ENCODE measurements at places on chromosomes 2 and 18.

GRCh38 chr2:196939371-196939770, 12.9 kb upstream of the PGAP1 start:
- DNase-seq = no peak

GRCh38 chr2:146818122-146818521, 1026.7 kb upstream of the ACVR2A start:
- DNase-seq = no peak

- no peak for DNase-seq
These were observed 601.8 kb downstream of the LRP1B start for GRCh38 chr2:141528990-141529389.

GRCh38 chr2:176525086-176525485, 255.8 kb downstream of the MTX2 start:
- no peak for DNase-seq

GRCh38 chr18:41655074-41655473, 300.0 kb upstream of the PIK3C3 start:
- DNase-seq = no peak

GRCh38 chr2:96945014-96945413, 41.4 kb downstream of the FAM178B start:
- DNase-seq = no peak

DNA sequence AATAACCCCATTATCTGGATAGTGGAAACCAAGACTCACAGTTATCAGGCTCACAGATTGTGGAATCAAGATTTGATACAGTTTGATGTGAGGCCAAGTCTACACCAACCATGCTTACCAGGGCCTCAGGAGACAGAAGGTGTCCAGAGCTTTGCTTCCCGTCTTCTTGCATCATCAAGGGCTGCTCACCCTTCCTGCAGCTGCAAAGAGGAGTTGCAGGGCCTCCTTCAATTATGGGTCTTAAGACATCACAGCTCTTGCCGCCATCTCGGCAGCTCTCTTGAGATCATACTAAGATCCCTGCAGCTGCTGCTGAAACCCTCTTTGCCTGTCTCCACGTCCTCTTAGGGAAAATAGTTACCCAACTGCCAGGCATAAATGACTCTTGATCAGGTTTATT, 176.0 kb downstream of the MGAT5 start:
- DNase-seq = no peak

DNA sequence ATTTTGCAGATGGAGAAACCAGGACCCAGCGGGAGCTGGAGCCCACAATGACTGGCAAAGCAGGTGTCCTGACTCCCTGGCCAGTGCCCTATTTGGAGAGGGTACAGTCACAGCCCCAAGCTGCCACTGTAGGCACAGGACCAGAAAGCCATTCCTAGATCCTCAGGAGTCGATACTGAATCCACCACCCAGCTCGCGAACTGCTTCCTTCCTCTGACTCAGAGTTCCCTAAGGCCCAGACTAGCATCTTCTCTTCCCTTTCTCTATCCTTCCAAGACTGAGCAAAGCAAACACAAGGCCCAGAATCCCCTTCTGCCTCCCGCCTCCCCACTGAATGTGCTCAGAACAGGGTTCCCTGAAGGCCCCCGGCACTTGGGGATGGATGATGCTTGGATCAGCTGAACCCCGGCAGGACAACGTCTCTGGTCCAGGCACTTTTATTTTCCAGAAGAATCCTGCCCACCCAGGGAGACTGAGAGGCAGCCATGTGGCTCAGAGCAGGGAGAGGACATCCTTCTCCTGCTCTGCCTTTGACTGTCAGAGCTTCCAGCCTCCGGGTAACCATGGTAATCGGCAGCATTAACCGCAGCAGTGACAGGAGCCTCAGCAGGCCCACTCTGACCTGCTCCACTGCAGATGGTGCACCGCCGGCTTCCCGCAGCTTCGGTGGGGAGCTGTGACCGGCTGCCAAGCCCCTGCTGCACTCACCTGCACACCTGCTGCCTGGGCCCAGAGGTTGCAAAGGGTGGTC, 34.8 kb upstream of the KLHL29 start:
- no peak for DNase-seq

DNA sequence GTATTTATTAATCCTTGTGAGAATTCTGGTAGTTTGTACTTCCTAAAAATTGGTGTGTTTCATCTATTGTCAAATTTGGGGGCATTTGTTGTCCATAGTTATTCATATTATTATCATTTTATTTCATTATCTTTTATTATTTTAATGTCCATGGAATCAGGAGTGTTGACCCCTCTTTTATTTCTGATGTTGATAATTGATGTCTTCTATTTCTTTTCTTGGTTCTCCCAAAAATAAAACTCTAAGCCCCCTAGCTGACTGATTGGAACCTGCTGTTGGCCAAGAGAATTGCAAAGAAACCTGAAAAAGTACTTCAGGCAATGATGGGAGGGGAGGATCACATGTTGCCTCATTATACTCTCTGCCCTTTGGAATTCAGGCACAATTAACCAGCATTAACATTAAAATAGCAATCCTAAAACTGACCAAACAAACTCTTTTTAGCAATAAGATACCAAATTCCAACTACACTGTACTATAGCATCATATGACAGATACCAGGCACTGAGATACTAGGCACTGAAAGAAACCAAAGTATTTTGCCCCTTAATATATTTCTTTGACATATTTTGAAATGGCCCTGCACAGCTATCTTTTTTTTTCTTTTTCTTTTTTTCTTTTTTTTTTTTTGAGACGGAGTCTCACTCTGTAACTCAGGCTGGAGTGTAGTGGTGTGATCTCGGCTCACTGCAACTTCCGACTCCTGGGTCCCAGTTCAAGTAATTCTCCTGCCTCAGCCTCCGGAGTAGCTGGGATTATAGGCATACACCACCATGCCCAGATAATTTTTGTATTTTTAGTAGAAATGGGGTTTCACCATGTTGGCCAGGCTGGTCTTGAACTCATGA, 1097.2 kb upstream of the CNTNAP5 start:
- DNase-seq = no peak

DNA sequence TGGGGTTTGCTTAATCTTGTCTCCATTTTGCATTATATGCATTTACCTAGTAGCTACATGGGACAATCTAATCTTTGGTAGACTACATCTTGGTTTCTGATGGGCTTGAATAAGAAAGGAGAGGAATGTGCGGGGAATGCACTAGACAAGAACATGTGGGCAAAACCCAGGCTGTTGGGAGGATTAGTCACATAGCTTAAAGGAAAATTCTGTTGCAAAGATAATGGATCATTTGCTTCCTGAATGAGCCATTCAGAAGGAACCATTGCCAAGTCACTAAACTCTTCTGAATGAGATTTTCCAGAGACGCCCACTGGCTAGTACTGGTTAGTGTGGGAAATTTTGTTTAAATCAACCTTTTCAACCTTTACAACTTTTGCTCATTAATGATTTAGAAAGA, 84.8 kb downstream of the OSBPL6 start:
- no peak for DNase-seq

DNA sequence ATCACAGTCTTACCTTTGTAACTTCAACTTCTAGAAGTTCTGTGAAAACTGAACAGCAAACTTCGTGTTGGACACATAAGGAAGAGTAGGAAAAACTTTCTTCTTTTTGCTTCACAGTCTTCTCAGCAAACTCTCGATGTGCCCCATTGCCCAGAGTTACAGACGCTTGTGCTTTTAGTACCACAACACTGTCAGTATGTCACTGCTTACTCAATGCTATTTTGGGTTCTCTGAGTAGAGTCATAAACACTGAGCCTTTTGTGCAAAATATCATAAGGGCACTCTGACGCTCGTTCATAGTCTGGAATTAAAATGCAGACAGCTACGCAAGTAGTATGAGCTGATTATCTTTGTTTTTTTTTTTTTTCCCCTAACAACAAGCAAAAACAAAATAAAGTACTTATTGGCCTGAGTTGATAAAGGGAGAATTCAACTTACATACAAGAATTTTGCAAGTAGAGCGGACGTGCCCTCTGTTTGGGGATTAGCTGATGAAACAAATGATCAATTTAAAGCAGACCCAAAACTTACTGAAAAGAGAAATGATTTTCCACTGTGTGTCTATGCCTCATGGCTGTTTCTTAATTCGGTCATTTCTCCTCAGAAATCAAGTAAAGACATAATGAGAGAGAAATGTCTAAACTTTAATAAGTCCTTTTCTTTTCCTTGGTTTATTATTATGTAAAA, at the start of gene CDH19:
CDH19 (minus strand) TSS at position 150 of the 687 bp plus-strand sequence. CDS start 31,886 bp downstream, outside the sequence.
- DNase-seq = no peak

DNA sequence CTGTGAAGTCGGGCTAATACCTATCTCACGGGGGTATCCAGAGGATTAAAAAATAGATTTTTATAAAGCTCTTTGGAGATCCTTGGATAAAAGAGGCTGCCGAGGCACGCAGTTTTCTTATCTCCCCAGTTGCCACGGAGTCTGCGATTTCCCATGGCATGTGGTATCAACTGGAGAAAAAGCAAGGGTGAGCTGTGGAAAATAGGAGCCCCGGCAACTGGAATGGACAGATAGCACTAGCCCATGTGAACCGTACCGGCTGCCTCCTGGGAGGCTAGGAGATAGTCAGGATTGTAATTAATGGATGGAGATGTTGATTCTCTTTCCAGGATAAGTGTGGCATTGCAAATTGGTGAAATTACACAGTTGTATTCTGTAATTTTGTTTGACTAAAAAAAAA, 407.6 kb upstream of the KCNH7 start:
- DNase-seq = no peak

DNA sequence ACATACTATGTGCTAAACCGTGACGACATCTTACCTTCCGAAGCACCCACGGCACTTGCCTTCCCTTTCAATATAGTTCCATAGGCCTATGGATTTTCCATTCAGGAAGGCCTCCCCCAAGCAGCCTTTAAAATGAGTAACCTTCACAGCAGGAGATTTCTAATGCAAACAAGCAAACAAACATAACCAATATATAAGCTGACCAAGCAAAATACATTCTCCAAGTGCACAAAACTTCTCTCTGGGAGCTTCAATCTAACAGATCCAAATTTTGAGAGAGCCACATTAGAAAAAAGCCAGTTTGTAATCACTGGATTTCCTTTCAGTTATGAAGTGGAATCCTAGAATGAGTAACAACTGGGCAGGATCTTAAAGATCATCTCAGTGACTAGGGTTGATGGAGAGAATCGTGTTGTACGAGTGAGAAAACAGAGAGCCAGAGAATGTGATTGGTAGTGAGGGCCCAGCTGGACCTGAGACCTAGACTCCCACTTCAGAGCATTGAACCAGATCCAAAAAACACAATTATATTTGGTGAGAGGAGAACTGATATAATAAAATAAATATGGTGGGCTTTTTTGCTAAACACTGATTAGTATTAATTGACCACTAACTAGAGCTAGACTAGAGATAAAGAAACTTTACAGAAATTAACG, 145.6 kb downstream of the LAMA1 start:
- no peak for DNase-seq

DNA sequence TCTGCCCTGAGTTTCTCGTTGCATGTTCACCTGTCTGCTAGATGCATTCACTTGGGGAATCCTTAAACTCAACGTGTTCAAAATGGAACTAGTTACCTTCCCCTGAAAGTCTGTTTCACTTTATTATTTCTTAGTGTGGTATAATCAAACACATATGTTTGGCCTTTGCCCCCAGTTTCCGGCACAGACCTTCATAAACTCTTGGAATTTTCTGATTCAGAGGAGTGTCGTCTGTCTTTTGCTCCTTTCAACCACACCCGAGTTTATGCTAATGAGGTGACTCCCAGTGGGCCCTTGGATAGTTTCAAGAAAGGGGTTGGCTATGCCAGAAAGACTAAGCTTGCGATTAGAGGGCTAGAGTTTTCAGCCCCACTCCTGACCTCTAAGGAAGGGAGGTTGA, 198.9 kb downstream of the CDCA7 start:
- DNase-seq = no peak

- no peak for DNase-seq
These were observed 185.0 kb upstream of the STK17B start for GRCh38 chr2:196356332-196356731.

All from NCI-H1417 treated with DMSO at 0.1 percent for 48 hours (cell line).